ENCODE measurements at places on chromosomes 3 and 15.
A peak's percentile ranks its signal among the peaks of the same experiment; 100 is the strongest.

GRCh38 chr3:119343719-119344118, 49.5 kb downstream of the ARHGAP31 start:
- no peak for DNase-seq

DNA sequence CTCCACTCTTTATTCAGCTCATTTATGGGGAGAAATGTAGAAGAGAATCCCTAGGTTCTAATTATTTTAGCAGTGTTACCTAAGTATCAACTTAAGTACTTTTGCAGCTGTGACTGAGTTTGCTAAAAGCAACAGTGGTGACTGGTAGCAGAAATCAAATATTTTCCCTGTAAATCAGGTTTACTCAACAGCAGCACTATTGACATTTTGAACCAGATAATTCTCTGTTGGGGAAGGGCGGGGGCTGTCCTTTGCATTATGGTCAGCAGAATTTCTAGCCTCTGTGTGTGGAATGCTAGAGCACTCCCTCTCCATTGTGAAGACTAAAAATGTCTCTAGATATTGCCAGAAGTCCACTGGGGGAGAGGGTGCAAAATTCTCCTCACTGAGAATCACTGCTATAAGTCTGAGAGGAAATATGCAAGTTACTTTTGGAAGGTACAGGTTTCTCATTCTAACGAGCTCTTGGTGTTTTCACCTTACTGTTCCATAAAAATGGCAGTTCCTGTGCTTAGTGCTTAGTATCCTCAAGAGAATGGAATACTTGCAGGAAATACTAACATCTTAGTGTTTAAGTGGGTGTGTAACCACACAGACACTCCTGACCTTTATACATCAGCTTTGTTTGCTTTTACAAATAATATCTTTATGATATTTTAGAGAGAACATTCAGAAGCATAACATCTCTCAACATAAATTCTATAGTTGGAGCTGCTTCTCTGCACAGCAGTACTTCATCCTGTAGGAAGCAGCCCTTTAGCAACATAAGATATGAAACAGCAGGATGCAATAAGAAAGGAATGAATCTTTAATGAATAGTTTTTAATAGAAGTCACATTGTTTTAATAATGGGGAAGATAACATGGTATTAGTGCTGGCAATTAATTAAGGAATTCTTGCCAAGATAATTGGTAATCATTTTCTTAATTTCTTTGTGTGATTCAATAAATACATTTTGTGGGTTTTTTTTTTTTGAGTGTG, 246.5 kb upstream of the GOLIM4 start:
- DNase-seq = no peak

- no peak for DNase-seq
These were observed 47.2 kb upstream of the EIF1B start for GRCh38 chr3:40262331-40262730.

GRCh38 chr15:101694261-101694660, 30.0 kb downstream of the TARS3 start:
- DNase-seq = no peak

- DNase-seq = no peak
These were observed 1.9 kb downstream of the FNDC3B start for GRCh38 chr3:172040981-172041963.

DNA sequence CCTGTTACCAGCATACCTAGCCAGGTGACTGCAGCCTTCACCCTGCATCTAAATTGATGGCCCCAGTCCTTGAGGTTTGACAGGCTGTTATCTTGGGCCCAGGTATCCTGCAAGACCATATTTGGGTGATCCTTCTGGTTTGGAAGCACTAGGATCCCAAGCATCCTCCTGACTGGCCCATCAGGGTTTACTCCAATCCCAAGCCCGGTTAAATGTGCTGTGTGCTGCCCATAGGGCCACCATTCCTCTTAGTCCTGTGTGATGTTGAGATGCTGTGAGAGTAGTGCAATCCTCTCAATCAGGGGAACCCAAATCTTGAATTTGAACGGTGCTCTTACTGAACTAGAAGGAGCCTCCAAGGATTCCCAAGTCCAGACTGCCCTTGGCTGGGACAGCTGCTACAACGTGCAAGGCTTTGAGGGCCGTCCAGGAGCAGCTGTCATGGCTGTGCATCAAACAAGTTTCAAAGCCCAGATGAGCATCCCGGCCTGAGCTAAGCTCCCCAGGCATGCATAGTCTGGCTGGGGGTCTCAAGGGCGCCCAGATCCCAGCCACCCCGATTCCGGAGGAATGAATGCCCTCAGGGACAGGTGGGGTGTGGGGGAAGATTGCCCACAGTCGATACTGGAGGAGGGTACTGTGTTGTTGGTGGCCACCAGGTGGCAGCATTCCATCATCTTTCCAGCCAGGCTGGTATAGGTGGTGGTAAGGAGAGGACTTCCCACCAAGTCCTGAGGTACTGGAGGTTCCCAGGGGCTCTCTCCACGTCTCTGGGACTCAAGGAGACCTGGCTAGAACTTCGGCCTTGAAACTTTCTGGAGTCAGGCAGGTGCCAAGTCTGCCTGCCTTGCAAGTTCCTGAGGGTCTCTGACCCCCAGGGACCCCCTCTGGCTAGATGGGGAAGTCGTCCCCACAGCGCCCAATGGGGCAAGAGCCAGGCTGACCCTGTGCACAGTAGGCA, 32.6 kb downstream of the RBM5 start:
- DNase-seq = no peak

DNA sequence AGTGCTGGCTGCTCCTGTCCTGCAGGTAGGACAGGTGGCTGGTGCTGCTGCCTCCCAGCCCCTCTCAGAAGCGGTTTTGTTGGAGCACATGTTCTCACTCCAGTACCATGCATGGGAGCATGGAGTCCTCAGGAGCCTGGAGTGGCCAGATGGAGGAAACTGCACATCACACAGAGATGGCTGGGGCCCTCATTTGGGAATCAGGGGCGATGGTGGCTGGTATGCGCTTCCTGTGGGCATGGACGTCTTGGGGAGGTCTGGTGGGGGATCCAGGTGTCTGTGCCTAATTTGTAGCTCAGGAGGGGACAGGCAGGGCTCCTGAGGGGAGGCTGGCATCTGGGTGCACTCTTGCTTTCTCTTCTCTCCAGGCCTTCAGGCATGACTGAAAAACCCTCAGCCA, 168.2 kb downstream of the KLF13 start:
- DNase-seq = no peak

DNA sequence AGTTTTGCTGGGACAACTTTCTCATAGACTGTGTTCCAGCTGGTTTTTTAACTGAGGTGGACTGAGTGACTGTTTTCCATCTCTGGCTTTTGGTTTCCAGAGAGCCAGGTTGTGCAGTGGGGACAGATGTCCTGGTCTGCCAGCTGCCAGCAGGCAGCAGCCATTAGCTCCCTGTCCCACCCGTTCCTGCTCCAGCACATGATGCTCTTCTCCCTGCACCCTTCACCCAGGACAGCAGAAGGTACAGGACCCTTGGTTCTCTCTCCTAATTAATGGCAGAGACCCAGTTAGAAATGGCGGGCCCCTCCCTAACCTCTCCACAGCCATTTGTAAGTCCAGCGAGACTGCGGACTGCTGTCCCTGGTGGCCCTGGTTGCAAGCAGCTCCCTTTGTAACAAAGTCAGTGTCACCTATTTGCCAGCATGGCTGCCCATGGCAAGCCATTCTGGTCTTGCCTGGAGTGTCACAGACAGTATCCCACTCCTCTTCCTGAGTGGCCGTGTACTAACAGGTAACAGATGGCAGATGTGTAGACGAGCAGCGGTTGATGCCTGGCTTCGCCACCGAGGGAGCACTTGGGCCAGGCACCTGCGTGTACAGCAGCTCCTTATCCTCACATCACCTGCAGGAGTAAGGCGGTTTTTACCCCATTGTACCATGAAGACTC, 148.3 kb downstream of the DNAJB8 start:
- DNase-seq = peak; percentile 39

GRCh38 chr3:182735672-182736071, 57.6 kb upstream of the ATP11B start:
- no peak for DNase-seq

DNA sequence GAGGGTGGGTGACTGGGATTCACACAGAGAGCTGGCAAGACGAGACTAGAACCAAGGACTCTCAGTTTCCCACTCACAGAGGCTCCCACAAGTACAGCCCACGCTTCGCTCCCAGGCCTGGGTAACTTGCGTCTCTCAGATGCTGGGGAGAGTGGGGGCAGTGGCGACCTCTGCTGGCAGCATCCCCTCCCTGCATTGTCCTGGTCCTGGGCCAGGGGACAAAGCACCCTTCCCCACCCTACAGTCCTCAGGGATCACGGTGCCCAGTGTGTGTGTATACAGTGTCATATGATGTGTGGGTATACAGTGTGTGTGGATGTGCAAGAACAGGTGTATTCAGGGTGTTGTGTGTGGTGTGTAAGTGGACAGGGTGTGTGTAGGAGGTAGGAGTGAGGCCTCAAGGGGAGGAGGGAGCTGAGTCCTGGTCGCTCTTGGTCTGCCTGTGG, 12.8 kb downstream of the VILL start:
- no peak for DNase-seq

- DNase-seq = no peak
These were observed 119.9 kb downstream of the CADPS start for GRCh38 chr3:62755285-62755684.

DNA sequence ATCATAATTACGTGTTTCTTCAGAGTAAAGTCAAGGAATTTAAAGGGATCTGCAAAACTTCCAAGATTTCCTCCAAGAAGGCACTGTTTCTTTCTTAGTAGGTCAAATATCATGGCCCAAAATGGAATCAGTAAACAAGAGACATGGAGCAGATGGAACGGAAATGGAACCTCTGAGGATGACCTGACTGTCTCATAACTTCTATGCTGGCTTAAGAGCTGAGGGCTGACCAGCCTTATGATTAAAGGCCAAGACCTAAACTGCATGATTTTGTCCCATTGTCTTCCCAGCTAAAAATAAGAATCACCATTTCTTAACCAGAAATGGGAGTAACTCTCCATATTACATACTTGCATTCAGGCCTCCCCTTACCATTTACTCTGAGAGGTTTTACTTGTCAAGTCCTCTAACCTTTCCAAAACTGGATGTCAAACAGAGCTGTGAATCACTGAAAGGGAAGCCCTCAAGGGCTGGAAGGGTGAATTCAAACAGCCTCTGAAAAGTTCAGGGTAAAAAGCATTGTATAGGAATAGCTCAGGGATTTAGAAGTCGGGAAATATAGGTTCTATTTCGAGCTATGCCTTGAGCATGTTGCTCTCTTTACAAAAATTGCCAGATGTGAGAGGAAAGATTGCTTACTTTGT, 103.7 kb downstream of the MEIS2 start:
- DNase-seq = no peak

- no peak for DNase-seq
These were observed 819 bp downstream of the KLHL40 start for GRCh38 chr3:42685891-42686820.

DNA sequence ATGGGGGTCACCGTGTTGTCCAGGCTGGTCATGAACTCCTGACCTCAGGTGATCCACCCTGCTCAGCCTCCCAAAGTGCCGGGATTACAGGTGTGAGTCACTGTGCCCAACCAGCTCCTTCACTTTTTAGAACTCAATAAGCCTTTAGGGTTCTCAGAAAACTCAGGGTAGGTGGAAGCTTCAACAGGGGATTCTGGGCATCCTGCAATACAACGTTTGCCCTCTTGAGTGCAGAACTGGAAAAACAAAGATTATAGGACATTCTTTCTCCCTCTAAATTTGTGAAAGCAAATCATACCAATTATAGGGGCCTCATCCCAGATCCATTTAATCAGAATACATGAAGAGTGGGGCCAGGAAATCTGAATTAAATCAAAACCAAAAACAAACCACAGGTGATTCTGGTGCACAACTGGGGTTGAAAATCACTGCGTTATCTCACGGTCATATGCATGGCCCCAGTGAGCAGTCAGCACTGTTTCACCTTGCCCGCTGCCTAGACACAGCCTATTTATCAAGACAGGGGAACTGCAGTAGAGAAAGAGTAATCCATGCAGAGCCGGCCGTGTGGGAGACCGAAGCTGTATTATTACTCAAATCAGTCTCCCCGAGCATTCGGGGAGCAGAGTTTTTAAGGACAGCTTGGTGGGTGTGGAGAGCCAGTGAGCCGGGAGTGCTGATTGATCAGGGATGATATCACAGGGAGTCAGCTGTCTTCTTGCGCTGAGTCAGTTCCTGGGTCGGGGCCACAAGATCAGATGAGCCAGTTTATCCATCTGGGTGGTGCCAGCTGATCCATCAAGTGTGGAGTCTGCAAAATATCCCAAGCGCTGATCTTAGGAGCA, 58.4 kb downstream of the TMEM44 start:
- no peak for DNase-seq

GRCh38 chr15:77819048-77819850, 186.5 kb upstream of the LINGO1 start:
- DNase-seq = peak; percentile 30

DNA sequence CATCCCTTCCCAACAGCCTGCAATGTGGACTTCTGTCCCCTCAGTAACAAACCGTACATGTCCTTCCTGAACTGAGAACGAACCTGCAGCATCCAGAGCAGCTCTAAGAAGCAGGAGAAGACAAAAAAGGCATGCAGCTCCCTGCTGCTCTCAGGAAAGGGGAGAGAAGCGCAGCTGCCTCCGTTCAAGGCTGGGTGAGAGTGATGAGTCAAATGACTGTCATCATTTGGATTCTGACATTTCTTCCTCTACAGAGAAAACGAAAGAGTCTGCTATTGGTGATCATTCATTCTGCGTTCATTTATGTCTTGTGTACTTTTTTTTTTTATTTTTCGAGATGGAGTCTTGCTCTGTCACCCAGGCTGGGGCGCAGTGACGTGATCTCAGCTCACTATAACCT, 677.8 kb downstream of the FHIT start:
- no peak for DNase-seq

- DNase-seq = no peak
These were observed 67.1 kb upstream of the USP50 start for GRCh38 chr15:50613600-50613999.

- no peak for DNase-seq
These were observed 27.9 kb downstream of the EIF1B start for GRCh38 chr3:40337136-40338108.

GRCh38 chr3:192816351-192816750, 89.0 kb upstream of the FGF12 start:
- DNase-seq = peak; percentile 43
